ENCODE measurements at places on chromosomes 4 and X. TPM values are rescaled to one million over a fixed set of nuclear protein-coding genes. Genes with fewer than 3 reads are reported as not detected.
A peak's percentile ranks its signal among the peaks of the same experiment; 100 is the strongest.

GRCh38 chr4:113637823-113638561 is 123.5 kb downstream of the CAMK2D start:
- DNase-seq = no peak

NAP1L2 gene
- 2.5 TPM for total RNA-seq

GRCh38 chrX:153969125-153969903 is 2.3 kb downstream of the HCFC1 start:
- DNase-seq = no peak

ARHGEF6 gene
- 97.2 TPM for total RNA-seq

PLCXD1 gene
- 63.4 TPM for total RNA-seq

DNA sequence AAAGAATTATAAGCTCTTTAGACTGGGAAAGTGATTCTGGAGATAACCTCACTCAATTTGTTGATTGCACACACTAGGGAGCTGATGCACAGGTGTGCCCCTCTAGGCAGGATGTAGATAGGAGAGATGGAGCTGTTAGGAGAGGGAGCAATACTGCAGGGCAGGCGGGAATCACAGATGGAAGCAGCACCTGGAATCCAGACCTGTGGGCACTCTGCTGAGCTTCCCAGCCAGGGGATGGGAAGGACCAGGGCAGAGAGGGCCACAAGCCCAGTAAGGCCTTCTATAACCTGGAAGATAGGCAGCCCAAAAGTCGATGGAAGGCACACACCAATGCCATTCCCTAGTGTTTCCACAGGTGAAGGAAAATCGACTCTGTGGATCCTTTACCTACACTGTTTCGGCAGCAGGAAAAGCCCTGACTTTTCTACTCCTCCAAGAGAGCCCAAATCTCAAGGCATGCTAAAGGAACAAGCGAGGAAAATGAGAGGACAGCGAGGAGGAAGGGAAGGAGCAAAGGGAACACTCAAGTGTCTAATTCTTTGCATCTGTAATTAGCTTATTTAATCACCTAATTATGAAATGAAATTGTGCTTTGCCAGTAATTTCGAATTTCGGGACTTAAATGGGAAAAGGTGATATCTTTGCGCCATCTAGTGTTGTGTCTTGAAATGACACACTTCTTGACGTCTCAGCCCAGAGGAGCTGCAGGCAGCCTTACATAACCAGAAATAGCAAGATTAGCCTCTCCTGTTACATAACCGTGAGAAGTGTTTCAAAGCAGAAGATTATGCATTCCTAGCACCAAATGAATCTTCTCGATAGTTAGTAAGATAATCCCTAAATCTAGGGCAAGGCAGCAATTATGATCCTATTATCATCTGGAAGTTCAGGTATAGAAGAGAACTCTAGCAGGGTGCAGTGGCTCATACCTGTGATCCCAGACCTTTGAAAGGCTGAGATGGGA is 31.0 kb upstream of the TLR3 start:
- peak; percentile 42 for DNase-seq

GRCh38 chr4:151709587-151709986 is 51.2 kb downstream of the GATB start:
- DNase-seq = no peak

- no peak for DNase-seq
Observed at GRCh38 chrX:50770702-50771101, 43.3 kb downstream of the SHROOM4 start.

DNA sequence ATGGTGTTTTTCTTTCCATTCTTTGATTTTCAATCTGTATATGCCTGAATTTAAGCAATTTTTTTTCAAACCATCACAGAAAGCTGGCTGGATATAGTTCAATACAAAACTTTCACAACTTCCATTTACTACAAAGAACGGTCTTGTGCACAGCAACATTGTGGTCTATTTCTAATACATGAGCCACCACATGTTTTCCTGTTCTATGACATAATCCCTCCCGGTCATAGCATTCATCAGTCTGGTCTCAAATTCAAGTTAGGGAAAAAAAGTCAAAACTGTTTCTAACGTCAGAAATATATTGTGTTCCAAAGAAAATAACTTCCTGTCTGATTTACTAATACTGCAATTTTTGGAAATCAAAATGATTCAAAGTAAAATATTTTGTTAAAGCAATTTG is 7.5 kb upstream of the CXCL6 start:
- DNase-seq = no peak

- no peak for DNase-seq
Observed at GRCh38 chr4:37989398-37990260, 29.4 kb downstream of the PTTG2 start.

DNA sequence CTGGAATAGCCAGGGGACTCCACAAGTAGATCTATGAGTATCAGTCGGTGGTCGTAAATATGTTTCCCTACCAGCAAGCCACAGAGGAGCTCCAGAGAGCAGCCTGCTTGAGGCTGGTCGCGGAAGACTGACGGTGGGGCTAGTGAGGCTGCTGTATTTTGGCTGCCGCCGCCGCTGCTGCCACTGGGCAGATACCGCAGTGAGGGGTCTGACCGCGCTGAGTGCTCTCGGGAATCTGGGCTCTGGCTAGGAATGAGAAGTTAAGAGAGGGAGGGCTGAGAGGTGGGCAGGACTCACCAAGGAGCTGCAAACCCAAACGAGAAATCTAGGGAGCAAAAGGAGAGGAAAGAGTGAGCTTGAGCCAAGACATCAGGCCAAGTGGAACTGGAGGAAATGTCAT is at the start of gene EXOC1L:
Gene EXOC1L, plus strand, starts transcription at position 157 of the 400 bp plus-strand sequence. Its CDS starts 237 bp downstream, at position 394.
- no peak for DNase-seq

DNA sequence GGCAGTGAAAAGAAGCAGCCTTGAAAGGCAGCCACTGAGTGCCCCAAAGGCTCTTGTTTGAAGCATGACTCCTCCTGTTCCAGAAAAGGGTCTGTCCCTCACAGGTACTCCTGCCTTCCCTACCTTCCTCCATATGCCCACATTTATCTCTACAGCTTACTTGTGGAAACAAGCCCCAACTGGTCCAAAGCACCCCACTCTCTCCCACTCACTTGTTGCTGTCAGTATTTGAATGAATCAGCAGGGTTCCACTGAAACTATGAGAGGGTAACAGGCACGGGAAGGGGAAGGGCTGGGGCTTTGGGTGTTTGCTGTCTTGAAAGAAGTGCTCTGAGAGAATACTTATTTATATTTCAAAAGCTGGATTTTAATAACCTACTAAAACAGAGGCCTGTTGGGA is 34.9 kb downstream of the GPR143 start:
- DNase-seq = no peak

GABRE gene
- total RNA-seq = not detected

DNA sequence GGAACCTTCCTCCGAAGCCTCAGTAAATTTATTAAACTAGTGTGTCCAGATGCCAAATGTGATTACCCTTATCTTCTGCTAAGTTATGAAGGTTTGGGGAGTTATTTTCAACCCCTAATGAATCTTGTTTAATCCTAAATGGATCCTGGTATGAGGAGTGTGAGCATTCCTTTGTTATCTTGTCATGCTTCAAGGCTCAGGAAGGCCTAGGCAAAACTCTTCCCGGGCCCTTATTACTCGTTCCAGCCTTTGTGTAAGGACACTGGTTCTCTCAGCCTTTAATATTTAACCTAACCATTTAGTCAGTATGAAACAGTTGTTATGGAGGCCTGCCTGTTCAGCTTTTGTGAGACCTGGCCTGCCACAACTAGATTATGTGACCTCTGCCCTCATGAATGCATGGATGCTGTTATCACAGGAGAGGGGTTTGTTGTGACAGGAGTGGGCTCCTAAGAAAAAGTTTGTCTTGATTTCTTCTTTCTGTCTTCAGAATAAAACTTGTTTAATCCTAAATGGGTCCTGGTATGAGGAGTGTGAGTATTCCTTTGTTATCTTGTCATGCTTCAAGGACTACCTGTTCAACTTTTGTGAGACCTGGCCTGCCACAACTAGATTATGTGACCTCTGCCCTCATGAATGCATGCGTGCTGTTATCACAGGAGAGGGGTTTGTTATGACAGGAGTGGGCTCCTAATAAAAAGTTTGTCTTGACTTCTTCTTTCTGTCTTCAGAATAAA is 181.7 kb downstream of the SLC39A8 start:
- DNase-seq = no peak

GRCh38 chr4:151418385-151418784 is 9.4 kb downstream of the FHIP1A start:
- DNase-seq = no peak

GRCh38 chr4:123568936-123569335 is 172.3 kb downstream of the SPRY1 start:
- DNase-seq = no peak

DNA sequence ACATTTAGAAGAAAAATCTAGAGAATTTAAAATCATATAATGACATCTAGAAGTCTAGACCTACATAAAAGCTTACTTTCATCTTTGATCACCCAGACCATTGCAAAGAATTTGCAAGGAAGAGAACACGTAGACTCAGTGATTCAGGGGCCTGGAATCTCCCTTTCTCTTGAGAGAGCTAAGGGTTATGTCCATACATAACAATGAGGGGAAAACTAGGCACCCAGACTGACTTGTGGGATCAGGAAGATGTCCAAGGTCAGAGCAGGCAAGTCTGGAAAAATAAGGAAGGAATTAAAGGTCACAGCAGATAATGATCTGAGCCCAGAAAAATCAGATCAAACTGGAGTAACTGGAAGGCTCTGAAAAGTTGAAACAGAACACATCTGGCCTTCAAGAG is 198.4 kb upstream of the SFRP2 start:
- no peak for DNase-seq

HSD17B13 gene
- total RNA-seq = not detected
